T47D (cell line): ENCODE measurements at places on chromosomes 3 and 15.

DNA sequence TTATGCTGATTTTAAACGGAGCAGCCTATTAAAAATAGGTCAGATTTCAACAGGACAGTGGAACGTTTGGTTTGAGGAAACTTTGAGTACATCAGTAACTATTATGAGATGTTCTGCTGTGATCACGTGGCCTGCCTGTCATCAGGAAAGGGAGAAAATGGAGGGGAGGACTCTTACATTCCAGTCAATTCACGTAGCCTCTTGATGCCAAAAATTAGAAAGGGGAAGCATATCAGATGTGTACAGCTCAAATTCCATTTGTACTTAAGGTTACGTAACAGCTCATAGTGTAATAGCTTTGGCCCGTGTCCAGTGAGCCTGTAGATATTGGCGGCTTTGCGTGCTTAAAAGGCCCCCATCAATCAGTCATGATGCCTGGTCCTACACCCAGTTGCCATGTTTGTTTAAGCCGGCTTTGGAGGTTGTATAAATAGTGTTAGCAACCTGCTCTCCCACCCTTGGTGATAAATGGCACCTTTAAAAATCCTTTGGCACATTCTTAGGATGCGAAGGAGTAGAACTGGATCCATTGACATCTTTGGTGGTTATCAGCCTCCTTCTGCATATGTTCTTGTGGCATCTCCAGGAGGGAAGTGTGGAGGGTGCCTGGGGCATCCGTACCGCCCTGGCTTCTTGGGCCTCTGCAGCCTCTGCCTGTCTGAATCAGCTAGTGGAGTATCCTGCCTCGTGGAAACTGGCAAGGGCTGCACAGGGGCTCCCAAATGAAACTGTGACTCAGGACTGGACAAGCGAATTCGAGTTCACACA lies 163.9 kb downstream of the THSD4 start:
- no peak for DNase-seq

GRCh38 chr15:59074607-59075006 lies 30.3 kb upstream of the CCNB2 start:
- DNase-seq, result no peak

GRCh38 chr15:79046691-79047404 lies 43.7 kb downstream of the RASGRF1 start:
- DNase-seq, result no peak

DNA sequence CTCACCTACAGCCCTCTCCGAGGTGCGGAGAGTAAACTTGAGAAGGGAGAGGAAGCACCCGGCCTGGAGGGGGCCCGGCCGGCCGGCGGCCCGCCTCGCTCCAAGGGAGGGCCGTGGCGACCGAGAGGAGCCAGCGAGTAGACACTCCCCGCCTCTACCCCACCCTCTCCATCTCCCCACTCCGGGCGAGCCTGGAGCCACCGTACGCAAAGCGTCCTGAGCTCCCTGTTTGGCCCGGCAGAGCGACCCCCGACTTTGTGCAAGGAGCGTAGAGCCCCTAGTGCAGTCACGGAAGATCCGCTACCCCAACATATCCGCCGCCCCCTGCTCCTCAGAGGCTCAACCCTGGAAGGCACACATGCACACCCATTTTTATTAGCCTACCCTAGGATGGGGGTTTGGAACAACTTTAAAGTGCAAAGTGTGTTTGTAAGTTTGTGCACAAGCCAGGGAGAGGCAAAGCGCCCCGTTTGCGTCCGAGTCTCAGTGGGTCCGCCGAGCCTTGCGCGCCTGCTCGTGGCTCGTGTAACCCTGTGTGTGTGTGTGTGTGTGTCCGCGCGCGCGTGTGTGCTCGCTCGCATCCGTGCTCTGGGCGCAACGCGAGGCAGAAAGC lies 508 bp upstream of the SMAD6 start:
- peak; percentile 61 for DNase-seq

- peak; percentile 86 for DNase-seq
Measured at GRCh38 chr3:184336547-184337398, 627 bp upstream of the FAM131A start.

DNA sequence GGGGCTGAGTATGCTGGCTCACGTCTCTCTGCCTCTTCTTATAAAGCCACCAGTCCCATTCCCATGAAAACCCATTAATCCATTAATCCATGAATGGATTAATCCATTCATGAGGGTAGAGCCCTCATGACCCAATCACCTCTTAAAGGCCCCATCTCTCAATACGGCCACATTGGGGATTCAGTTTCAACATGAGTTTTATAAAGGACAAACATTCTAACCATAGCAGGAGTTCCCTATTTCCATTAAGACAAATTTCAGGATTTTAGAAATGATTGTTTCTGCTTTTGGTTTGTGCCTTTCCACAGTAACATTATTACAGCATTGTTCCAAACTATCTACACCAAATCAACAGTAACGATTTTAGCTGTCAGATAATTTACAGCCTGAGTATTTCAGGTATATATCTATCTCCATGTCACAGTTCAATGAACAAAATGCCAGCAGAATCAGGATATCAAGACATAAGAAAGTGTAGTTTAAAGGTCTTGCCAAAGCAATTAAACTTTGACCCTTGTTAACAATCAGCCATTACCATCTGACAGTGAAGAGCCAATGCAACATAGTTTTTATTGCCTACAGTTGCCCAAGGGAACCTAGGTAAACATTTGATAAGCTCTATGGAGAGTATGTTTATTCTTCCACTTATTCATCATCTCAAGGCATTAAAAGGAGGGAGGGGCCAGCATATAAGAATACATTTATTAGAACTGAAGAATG lies 3.8 kb downstream of the TSPAN3 start:
- no peak for DNase-seq
